ENCODE measurements at places on chromosomes 5 and 9. TPM values are rescaled to one million over a fixed set of nuclear protein-coding genes. Genes with fewer than 3 reads are reported as not detected.

SLC46A2 gene
- not detected for total RNA-seq

SLC25A2 gene
- total RNA-seq, result not detected

LEAP2 gene
- total RNA-seq, result 0.32 TPM

TMEM232 gene
- total RNA-seq, result 0.24 TPM

CCL21 gene
- not detected for total RNA-seq

PCDHGB6 gene
- 5.7 TPM for total RNA-seq

DIPK1B gene
- 3.2 TPM for total RNA-seq

DMRT2 gene
- total RNA-seq, result not detected

STK32A gene
- 0.24 TPM for total RNA-seq

RGS7BP gene
- under 0.01 TPM for total RNA-seq

XPA gene
- 7.2 TPM for total RNA-seq

PCDHA6 gene
- not detected for total RNA-seq

DRD1 gene
- not detected for total RNA-seq

ANKH gene
- 22.6 TPM for total RNA-seq

ADAMTS13 gene
- 4.0 TPM for total RNA-seq

CCIN gene
- not detected for total RNA-seq

IL13 gene
- not detected for total RNA-seq

HK3 gene
- not detected for total RNA-seq

OGN gene
- total RNA-seq, result not detected

INPP5E gene
- 10.0 TPM for total RNA-seq

SPATA31A1 gene
- not detected for total RNA-seq

LRRC70 gene
- total RNA-seq, result 0.24 TPM

PCA3 gene
- not detected for total RNA-seq

NMUR2 gene
- total RNA-seq, result 0.24 TPM

TEK gene
- 3.0 TPM for total RNA-seq

OTP gene
- total RNA-seq, result 0.24 TPM

FAM169A gene
- under 0.01 TPM for total RNA-seq

LCN15 gene
- total RNA-seq, result not detected

GZMA gene
- total RNA-seq, result not detected

CAPSL gene
- not detected for total RNA-seq

PCDHA10 gene
- not detected for total RNA-seq

GLRA1 gene
- not detected for total RNA-seq

SLC6A18 gene
- total RNA-seq, result not detected

CRHBP gene
- not detected for total RNA-seq

TMEM174 gene
- not detected for total RNA-seq

SHB gene
- 16.5 TPM for total RNA-seq

ANKRD20A1 gene
- not detected for total RNA-seq

OR1Q1 gene
- not detected for total RNA-seq

HTR4 gene
- total RNA-seq, result not detected

PCDHA5 gene
- not detected for total RNA-seq

ZMYND19 gene
- total RNA-seq, result 19.4 TPM
